ENCODE measurements at places on chromosomes 13 and 19. TPM values are rescaled to one million over a fixed set of nuclear protein-coding genes. Genes with fewer than 3 reads are reported as not detected.

GRCh38 chr13:50691681-50692263 lies 151.7 kb downstream of the DLEU7 start:
- no peaks in the 10 kb centered on the region for H3K36me3 ChIP-seq
- no peak for DNase-seq
- H3K4me3 ChIP-seq, result no peak overlapping the region
- peaks cover 25% of the 10 kb centered on the region for H3K4me1 ChIP-seq
- H3K27ac ChIP-seq, result peak overlapping the region; percentile 54
- H3K27me3 ChIP-seq, result no peaks in the 10 kb centered on the region

- H3K4me3 ChIP-seq, result no peak overlapping the region
- H3K27me3 ChIP-seq, result no peaks in the 10 kb centered on the region
- no peak overlapping the region for H3K27ac ChIP-seq
- H3K36me3 ChIP-seq, result no peaks in the 10 kb centered on the region
- no peak for DNase-seq
- no peaks in the 10 kb centered on the region for H3K4me1 ChIP-seq
Measured at GRCh38 chr19:15971224-15971780, 22.5 kb downstream of the OR10H4 start.

DNA sequence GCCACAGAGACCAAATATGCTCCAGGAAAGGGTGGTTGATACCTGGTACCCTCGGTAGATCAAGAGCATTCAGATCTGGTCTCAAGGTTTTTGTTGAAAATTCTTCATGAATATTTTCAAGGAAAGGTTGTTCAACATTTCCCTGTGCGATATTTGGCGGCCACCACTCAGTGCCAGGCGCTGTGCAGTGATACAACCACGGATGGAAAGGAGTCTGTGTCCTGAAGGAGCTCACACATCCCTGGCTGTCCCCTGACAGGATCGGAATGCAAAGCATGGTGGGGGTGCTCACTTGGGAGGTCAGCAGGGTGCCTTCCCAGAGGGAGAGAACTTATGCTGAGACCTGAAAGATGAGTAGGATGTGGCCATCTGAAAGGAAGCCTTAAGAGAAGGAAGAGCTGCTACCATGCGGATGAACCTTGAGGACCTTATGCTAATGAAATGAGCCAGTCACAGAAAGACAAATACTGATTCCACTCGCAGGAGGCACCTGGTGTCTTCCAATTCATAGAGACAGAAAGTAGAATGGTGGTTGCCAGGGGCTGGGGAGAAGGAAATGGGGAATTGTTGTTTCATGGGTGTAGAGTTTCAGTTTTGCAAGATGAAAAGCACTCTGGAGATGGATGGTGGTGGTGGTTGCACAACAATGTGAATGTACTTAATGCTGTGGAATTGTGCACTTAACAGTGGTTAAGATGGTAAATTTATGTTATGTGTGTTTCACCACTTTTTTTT lies 41.6 kb downstream of the HSPH1 start:
- H3K4me3 ChIP-seq, result no peak overlapping the region
- H3K4me1 ChIP-seq, result no peaks in the 10 kb centered on the region
- H3K27ac ChIP-seq, result no peak overlapping the region
- peaks cover 42% of the 10 kb centered on the region for H3K27me3 ChIP-seq
- H3K36me3 ChIP-seq, result no peaks in the 10 kb centered on the region

ZNF649 gene
- 8.6 TPM for total RNA-seq

GRCh38 chr13:110475117-110475516 lies 86.4 kb downstream of the RAB20 start:
- H3K4me3 ChIP-seq, result no peak overlapping the region
- H3K27ac ChIP-seq, result no peak overlapping the region
- DNase-seq, result no peak
- H3K27me3 ChIP-seq, result no peaks in the 10 kb centered on the region
- peaks cover 37% of the 10 kb centered on the region for H3K36me3 ChIP-seq

DNA sequence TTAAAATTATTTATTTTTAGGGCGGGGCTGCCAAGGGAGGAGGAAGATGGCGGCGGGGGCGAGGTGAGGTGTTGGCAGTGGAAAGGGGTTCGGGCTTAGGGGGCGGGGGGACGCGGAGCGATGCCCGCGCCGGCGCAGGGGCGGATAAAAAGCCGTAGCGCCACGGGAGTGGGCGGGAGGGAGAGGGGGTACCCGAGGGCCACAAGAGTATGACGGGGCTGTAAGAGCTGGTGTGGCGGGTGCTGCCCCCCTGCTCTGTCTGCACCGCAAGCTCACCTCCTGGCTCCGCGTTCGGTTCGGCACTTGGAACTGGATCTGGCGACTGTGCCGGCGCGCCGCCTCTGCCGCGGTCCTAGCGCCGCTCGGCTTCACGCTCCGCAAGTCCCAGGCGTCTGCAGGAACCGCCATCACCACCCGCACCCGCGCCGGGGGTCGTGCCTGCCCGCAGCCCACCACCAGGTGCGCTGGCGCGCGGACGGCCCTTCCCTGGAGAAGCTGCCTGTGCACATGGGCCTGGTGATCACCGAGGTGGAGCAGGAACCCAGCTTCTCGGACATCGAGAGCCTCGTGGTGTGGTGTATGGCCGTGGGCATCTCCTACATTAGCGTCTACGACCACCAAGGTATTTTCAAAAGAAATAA lies 265.2 kb upstream of the SGCG start:
- no peak overlapping the region for H3K27ac ChIP-seq
- DNase-seq, result peak; percentile 9
- H3K27me3 ChIP-seq, result peaks cover 2% of the 10 kb centered on the region
- no peaks in the 10 kb centered on the region for H3K4me1 ChIP-seq

DNA sequence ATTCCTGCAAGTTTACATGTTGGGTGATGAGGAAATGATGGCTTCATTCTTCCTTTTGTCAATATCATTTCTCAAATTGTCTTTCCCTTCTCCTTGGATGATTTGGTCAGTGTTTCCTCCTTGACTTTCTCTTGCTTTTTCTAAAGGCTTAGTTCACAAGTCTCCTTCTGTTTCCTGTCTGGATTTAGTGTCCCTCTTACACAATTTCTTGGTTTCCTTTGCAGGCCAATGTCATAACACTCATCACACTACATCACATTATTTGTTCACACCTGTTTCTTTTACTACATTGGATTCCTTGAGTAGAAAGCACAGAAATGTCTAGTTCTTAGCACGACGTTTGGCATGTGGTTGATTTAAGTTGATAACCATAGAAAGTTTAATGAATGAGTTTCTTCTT lies 490.7 kb downstream of the TDRD3 start:
- H3K27me3 ChIP-seq, result no peaks in the 10 kb centered on the region
- no peak for DNase-seq
- no peak overlapping the region for H3K4me3 ChIP-seq

DNA sequence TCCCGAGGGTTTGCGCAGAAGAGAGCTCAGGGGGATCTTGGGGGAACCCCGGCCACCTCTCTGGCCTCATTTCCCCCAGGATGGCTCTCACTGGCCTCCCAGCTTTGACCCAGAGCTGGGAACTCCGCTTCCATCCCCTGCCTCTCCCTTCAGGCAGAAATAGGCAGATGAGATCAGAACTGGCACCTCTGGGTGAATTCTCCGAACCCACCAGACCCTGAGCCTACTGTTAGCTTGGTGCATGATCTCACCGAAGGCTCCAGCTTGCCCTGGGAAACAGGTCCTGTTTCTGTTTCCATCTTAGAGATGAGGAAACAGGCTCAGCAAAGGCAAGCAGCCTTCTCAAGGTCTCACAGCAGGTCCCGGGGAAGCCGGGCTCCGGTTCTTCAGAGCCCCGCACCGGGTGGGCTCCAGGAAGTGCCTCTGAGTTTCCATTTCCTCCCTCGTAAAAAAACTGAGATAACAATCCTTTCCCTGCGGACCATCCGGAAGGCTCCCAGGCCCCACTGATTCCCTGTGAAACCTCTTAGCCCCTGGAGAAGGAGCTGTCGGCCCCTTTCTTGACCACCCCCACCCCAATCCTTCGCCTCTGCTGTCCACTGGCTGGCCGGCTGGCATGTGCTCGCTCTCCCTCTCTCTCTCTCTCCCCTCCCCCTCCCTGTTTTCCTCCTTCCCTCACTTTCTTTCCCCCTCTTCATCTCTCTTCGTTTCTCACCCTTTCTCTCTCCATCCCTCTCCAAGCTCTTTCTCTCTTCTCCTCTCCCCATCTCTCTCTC lies 2.1 kb downstream of the NECTIN2 start:
- DNase-seq, result peak; percentile 89
- H3K4me1 ChIP-seq, result peaks cover 38% of the 10 kb centered on the region
- peak overlapping the region; percentile 99 for H3K27ac ChIP-seq
- H3K36me3 ChIP-seq, result no peaks in the 10 kb centered on the region

DNA sequence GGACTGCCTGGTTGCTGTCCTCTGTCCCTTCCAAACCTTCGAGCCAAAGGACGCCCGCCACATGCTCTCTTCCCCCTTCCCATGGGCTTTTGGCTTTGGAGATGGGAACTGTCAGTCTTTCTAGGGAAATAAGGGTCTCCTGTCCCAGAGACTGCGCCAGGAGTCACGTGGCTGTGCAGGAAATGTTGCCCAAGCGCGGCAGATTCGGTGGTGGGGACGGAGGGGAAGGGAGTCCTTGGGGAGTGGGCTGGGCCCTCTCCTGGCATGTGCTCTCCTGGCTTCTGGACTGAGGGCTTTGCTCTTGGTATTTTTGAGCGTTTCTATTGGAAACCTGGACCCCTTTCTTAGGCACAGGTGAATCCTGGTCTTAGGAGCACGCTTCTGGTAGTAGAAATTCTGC lies 103.2 kb downstream of the KDM4B start:
- no peaks in the 10 kb centered on the region for H3K36me3 ChIP-seq
- no peak overlapping the region for H3K4me3 ChIP-seq
- H3K27me3 ChIP-seq, result no peaks in the 10 kb centered on the region
- H3K27ac ChIP-seq, result no peak overlapping the region

KCTD4 gene
- total RNA-seq, result not detected

VAV1 gene
- total RNA-seq, result not detected

FAM216B gene
- not detected for total RNA-seq

- H3K4me3 ChIP-seq, result no peak overlapping the region
- no peak overlapping the region for H3K27ac ChIP-seq
- no peaks in the 10 kb centered on the region for H3K4me1 ChIP-seq
- no peak for DNase-seq
- peaks cover 5% of the 10 kb centered on the region for H3K27me3 ChIP-seq
- H3K36me3 ChIP-seq, result no peaks in the 10 kb centered on the region
Measured at GRCh38 chr13:75489502-75490263, 7.7 kb upstream of the TBC1D4 start.

CEACAM16 gene
- total RNA-seq, result not detected

NKPD1 gene
- not detected for total RNA-seq

- DNase-seq, result no peak
- H3K36me3 ChIP-seq, result no peaks in the 10 kb centered on the region
- no peaks in the 10 kb centered on the region for H3K4me1 ChIP-seq
- no peaks in the 10 kb centered on the region for H3K27me3 ChIP-seq
- no peak overlapping the region for H3K27ac ChIP-seq
Measured at GRCh38 chr13:84553227-84553626, 671.0 kb upstream of the SLITRK1 start.

TMEM86B gene
- total RNA-seq, result 5.4 TPM

DNA sequence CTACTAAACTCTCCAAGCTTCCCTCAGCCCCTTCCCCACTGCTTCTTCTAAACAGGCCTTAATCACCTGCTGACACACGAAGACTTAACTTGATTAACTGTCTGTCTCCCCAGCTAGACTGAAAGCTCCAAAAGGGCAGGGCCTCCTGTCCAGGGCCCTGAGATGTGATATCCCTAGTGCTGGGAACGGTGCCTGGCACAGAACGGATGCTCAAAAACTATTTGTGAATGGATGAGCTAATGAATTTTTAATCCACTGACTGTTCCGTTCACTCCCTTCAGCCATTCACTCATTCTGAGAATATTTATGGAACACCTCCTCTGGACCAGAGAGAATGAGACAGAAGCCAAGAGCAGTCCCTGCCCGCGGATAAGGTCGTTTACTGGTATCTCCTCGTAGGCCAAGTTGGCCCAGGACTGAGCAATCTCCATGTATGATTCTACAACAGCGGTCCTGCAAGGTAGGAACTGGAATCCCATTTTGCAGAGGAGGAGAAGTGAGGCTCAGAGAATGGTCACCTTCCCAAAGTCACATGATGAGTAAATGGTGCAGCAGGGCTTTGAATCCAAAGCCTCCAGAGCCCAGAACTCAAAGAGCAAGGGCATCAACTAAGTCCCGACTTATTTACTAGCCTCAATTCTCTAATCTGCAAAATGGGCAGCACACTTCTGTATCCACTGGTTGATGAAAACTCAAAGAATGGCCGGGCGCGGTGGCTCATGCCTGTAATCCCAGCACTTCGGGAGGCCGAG lies 3.4 kb downstream of the DMWD start:
- H3K4me3 ChIP-seq, result no peak overlapping the region
- no peak for DNase-seq
- H3K27me3 ChIP-seq, result no peaks in the 10 kb centered on the region
- H3K27ac ChIP-seq, result no peak overlapping the region
- H3K4me1 ChIP-seq, result peaks cover 16% of the 10 kb centered on the region

GRCh38 chr19:4399812-4400134 lies 574 bp downstream of the SH3GL1 start:
- no peaks in the 10 kb centered on the region for H3K27me3 ChIP-seq
- peak; percentile 46 for DNase-seq
- peak overlapping the region; percentile 95 for H3K27ac ChIP-seq

DNA sequence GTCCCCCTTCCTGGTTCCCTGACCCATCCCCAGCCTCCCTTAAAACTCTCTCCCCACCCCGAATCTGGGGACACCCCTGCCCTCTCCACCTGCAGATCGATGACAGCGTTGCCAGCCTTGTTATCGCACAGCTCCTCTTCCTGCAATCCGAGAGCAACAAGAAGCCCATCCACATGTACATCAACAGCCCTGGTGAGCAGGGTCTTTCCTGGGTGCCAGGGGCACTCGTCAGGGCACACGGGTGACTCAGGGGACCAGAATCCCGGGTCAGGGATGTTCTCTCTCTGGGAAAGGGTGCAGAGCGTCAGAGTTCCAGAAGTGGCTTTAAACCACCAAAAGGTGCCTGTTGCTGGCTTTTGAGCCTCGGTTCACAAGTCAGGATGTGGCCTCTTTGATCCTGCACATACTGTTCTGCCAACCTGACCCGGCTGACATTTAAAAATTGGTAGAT lies 1.0 kb downstream of the CLPP start:
- no peak for DNase-seq
- H3K27ac ChIP-seq, result peak overlapping the region; percentile 57
- peak overlapping the region; percentile 95 for H3K4me3 ChIP-seq
- peaks cover 7% of the 10 kb centered on the region for H3K4me1 ChIP-seq

DNA sequence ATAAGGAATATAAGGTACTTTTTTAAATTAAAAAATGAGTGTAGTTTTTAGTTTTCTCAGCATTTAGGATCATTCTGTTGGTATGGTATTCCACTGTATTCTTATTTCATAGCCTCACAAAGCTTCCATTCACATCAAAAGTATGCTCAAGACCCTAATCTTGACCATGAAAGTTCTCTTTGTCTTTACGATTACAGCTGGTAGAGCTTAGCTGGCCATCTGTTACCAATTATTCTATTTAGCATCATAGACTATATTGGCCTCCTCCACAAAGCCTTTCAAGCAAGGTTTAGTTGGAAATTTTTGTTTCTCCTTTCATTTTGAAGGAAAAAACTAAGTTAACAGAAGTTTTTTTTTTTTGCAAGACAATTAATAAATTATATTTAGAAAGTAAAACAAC lies 245.1 kb downstream of the KCTD12 start:
- H3K4me3 ChIP-seq, result no peak overlapping the region
- H3K36me3 ChIP-seq, result no peaks in the 10 kb centered on the region
- H3K27ac ChIP-seq, result no peak overlapping the region
- peaks cover 6% of the 10 kb centered on the region for H3K4me1 ChIP-seq
- DNase-seq, result no peak

Measured in endothelial cell of umbilical vein (primary cell).